Tibial nerve (tissue), 4 donors: ENCODE measurements at places on chromosomes 6 and 20. TPM values are rescaled to one million over a fixed set of nuclear protein-coding genes. Genes with fewer than 3 reads are reported as not detected.

- no peaks in the 10 kb centered on the region for H3K36me3 ChIP-seq
- no peak overlapping the region for H3K4me3 ChIP-seq
- no peaks in the 10 kb centered on the region for H3K4me1 ChIP-seq
These were observed 509.3 kb upstream of the MAN1A1 start for GRCh38 chr6:119858901-119859300.

DNA sequence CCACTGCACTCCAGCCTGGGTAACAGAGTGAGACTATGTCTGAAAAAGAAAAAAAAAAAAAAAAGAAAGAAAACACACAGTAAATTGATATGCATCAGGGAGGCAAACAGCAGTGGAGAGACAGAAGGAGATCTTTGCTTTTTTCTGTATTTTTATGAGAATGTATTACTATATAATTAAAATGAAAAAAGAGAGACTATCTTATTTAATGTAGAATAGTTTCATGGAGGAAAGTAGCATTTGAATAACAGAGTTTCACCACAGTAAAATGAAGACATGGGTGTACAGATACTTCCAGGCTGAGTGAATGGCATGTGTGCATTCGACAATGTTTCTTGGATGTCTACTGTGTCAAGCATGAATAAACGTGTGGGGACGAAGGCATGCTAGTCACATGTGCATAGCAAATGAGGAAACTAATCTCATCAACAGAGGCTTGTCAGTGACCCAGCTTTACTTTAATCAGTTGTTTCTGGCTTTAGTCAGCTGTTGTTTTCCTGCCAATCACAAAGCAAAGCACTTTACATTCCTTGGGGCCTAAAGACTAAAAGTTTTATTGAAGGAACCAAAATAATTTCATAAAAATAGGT is 55.5 kb upstream of the ARMH2 start:
- H3K27me3 ChIP-seq: no peaks in the 10 kb centered on the region
- H3K4me3 ChIP-seq: no peak overlapping the region
- no peak for DNase-seq
- peaks cover 15% of the 10 kb centered on the region for H3K4me1 ChIP-seq
- no peaks in the 10 kb centered on the region for H3K36me3 ChIP-seq

- H3K4me3 ChIP-seq: peak overlapping the region; percentile 92
- no peaks in the 10 kb centered on the region for H3K27me3 ChIP-seq
- no peaks in the 10 kb centered on the region for H3K4me1 ChIP-seq
These were observed 988 bp downstream of the QRSL1 start for GRCh38 chr6:106630366-106630765.

DNA sequence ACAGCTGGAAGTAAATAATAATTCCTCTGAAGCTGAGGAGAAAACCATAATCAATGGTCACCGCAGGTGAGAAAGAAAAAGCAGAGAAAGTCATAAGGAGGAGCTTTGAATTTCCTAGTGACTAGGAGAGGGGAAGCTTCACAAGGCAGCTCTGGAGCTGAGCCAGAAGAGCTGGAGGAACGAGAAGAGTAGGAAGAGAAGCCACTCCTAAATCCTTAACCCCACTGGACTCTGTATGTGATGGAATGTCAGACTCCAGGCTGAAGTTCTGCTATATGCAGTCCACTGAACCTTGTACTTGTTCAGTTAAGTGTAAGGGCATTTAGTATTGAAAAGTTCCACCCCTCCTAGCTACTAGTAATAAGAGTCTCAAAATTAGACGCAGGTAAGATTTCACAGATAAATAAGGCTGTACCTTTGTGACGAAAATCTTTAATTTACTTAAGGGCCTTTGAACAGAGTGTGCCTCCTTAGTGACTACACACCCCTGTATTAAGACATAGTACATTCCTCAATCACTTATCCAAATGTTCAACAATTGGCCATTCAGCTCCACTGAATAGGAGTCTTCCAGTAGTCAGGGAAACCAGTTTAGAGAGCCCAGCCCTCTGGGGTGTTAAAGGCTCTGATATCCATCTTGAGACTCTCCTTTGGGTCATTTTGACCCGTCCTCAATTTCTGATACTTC is 71.4 kb upstream of the UFL1 start:
- H3K36me3 ChIP-seq: no peaks in the 10 kb centered on the region
- H3K4me1 ChIP-seq: no peaks in the 10 kb centered on the region
- H3K4me3 ChIP-seq: no peak overlapping the region
- no peak for DNase-seq

DNA sequence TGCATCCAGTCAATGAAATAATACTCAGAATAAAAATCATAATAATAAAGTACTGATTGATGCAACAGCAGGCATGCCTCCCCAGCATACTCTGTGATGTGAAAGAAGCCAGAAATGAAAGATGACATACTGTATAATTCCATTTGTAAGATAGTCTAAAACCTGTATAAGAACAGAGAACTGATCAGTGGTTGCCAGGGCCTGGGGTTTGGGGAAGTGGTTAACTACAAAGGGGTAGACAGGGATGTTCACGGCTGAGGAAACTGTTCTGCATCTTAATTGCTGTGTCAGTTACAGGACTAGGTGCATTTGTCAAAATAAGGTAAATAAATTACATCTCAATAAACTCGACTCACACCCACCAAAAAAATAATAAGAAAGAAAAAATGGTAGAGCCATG is 81.3 kb upstream of the BMP2 start:
- no peak overlapping the region for H3K4me3 ChIP-seq
- H3K4me1 ChIP-seq: no peaks in the 10 kb centered on the region
- no peak for DNase-seq
- H3K27me3 ChIP-seq: no peaks in the 10 kb centered on the region

DNA sequence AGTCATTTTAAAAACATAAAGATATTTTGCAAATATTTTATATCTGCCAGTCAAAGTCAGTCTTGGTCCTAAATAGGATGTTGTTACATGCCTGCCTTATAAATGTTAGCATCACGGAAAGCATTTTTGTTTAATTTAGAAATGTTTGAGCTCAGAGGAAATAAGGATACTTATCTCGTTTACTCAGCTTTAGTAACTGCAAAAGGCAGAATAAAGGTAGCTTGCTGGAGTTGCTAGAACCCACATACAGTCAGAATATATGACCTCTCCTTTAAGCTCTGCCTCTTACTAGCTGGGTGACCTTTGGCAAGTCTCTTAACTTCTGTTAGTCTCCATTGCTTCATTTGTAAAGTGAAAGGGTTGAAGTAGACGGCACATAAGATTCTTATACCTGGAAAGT is 867.3 kb downstream of the KIF16B start:
- no peak overlapping the region for H3K27ac ChIP-seq
- no peaks in the 10 kb centered on the region for H3K4me1 ChIP-seq
- H3K4me3 ChIP-seq: no peak overlapping the region
- H3K36me3 ChIP-seq: no peaks in the 10 kb centered on the region
- H3K27me3 ChIP-seq: no peaks in the 10 kb centered on the region

GRCh38 chr6:51025082-51025777 is 206.6 kb downstream of the TFAP2B start:
- no peaks in the 10 kb centered on the region for H3K27me3 ChIP-seq
- H3K27ac ChIP-seq: no peak overlapping the region
- no peaks in the 10 kb centered on the region for H3K36me3 ChIP-seq
- no peak overlapping the region for H3K4me3 ChIP-seq

- no peak for DNase-seq
- no peak overlapping the region for H3K4me3 ChIP-seq
- no peaks in the 10 kb centered on the region for H3K36me3 ChIP-seq
- no peak overlapping the region for H3K27ac ChIP-seq
- H3K4me1 ChIP-seq: no peaks in the 10 kb centered on the region
These were observed 104.2 kb upstream of the SCGN start for GRCh38 chr6:25547797-25548196.

DNA sequence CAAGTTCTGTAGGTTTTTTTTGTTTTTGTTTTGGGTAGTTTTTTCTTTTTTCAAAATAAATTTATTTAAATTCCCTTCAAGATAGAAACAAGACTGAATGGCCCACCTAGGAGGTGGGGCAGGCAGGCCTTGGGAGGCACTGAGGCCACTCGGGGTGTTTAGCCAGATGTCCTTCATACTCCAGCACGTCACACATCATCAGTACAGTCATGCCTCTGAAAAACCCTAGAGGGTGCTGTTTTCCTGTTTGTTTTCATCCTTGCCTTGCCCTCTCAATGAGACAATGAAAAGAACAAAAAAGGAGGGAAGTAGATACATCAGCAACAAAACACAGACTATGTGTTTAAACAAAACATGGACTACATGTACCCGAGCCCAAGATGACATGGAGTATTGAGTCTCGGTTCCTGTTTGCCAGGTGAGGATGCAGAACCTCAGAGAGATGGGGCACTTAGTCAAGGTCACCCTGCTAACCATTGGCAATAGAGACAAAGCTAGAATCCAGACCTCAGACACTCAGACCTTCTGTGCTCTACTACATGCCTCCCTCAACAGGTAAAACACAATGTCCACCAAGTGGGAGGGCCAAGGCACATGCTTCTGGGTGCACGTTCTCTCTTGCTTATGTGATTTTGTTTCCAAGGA is 26.8 kb upstream of the CLIC5 start:
- peaks cover 22% of the 10 kb centered on the region for H3K4me1 ChIP-seq
- H3K36me3 ChIP-seq: no peaks in the 10 kb centered on the region
- H3K27ac ChIP-seq: no peak overlapping the region

- H3K4me3 ChIP-seq: no peak overlapping the region
- no peak overlapping the region for H3K27ac ChIP-seq
- H3K36me3 ChIP-seq: no peaks in the 10 kb centered on the region
- no peak for DNase-seq
- H3K27me3 ChIP-seq: no peaks in the 10 kb centered on the region
- no peaks in the 10 kb centered on the region for H3K4me1 ChIP-seq
These were observed 105.0 kb downstream of the VEGFA start for GRCh38 chr6:43874814-43875590.

GRCh38 chr6:166419286-166419685 is 36.5 kb upstream of the MPC1 start:
- H3K27ac ChIP-seq: no peak overlapping the region
- no peaks in the 10 kb centered on the region for H3K36me3 ChIP-seq
- DNase-seq: no peak
- no peaks in the 10 kb centered on the region for H3K27me3 ChIP-seq
- no peak overlapping the region for H3K4me3 ChIP-seq

GRCh38 chr6:145731447-145731846 is 3.9 kb downstream of the EPM2A start:
- no peak overlapping the region for H3K27ac ChIP-seq
- H3K4me1 ChIP-seq: peaks cover under 1% of the 10 kb centered on the region
- peaks cover 13% of the 10 kb centered on the region for H3K36me3 ChIP-seq
- no peaks in the 10 kb centered on the region for H3K27me3 ChIP-seq

- no peak for DNase-seq
- H3K27me3 ChIP-seq: no peaks in the 10 kb centered on the region
- no peaks in the 10 kb centered on the region for H3K36me3 ChIP-seq
- H3K4me1 ChIP-seq: no peaks in the 10 kb centered on the region
These were observed 307.7 kb downstream of the MMUT start for GRCh38 chr6:49155316-49155715.

GRCh38 chr6:170010665-170011203 is 259.3 kb downstream of the ERMARD start:
- H3K27ac ChIP-seq: no peak overlapping the region
- H3K27me3 ChIP-seq: no peaks in the 10 kb centered on the region
- no peaks in the 10 kb centered on the region for H3K36me3 ChIP-seq
- no peak overlapping the region for H3K4me3 ChIP-seq
- H3K4me1 ChIP-seq: no peaks in the 10 kb centered on the region

GRCh38 chr6:100952006-100952405 is 70.9 kb upstream of the ASCC3 start:
- no peak for DNase-seq
- no peaks in the 10 kb centered on the region for H3K27me3 ChIP-seq
- H3K4me1 ChIP-seq: no peaks in the 10 kb centered on the region
- no peak overlapping the region for H3K27ac ChIP-seq
- no peak overlapping the region for H3K4me3 ChIP-seq

GRCh38 chr6:129104131-129104530 is 221.2 kb downstream of the LAMA2 start:
- no peak overlapping the region for H3K4me3 ChIP-seq
- no peaks in the 10 kb centered on the region for H3K27me3 ChIP-seq
- peaks cover 43% of the 10 kb centered on the region for H3K4me1 ChIP-seq
- no peaks in the 10 kb centered on the region for H3K36me3 ChIP-seq

- H3K4me3 ChIP-seq: no peak overlapping the region
- no peak for DNase-seq
- no peak overlapping the region for H3K27ac ChIP-seq
- no peaks in the 10 kb centered on the region for H3K27me3 ChIP-seq
These were observed 91.0 kb downstream of the SCP2D1 start for GRCh38 chr20:18904624-18905023.

GRCh38 chr6:141969201-141969600 is 163.5 kb upstream of the GJE1 start:
- no peaks in the 10 kb centered on the region for H3K36me3 ChIP-seq
- no peak overlapping the region for H3K4me3 ChIP-seq
- no peaks in the 10 kb centered on the region for H3K27me3 ChIP-seq
- no peaks in the 10 kb centered on the region for H3K4me1 ChIP-seq

DNA sequence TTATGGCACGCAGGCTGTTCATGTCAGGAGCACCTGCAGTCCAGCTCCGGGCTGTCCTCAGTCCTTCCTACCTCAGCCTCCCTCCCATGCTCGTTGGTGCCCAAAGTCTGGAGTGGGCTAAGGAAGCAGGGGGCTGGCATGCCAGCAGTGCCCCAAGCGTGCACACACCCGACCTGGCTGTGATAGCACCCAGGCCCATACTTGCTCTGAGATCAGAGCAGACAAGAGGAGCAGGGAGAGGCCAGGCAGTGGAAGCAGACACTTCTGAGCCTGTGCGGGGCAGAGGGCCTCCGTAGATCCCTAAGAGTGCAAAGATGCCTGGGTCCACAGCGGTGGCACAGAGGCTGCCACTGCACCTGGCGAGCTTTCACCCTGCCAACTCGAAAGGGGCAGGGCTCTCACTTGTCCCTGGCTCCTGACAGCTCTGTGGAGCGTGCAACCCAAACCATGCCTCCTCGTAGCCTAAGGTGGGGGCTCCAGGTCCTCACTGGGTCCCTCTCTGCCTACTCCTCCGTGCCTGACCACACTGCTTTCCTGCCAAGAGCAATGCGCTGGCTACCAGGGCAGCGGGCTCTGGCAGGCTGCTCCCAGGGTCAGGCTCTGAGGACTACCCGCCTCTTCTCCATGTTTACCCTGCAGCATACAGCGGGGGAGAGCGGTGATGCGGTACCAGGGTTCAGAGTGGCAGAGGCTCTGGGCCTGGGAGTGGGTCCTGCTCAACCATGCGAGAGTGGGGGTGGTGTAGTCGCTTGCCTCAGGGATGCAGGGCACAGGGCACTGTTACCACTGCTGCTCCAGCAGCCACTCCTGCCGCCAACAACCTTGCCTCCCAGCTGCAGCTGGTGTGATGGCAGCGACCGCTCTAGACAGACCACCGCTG is 59.5 kb downstream of the MANEA start:
- no peak for DNase-seq
- H3K27ac ChIP-seq: no peak overlapping the region
- H3K27me3 ChIP-seq: no peaks in the 10 kb centered on the region

COX4I2 gene
- not detected for total RNA-seq

ULBP2 gene
- 0.22 TPM for total RNA-seq

CLIC5 gene
- 33.1 TPM for total RNA-seq

EFCAB8 gene
- total RNA-seq: 0.87 TPM

GRM1 gene
- total RNA-seq: 0.63 TPM

TNFAIP3 gene
- 48.4 TPM for total RNA-seq

CAP2 gene
- total RNA-seq: 11.8 TPM

FABP7 gene
- not detected for total RNA-seq

SLC2A10 gene
- total RNA-seq: 31.5 TPM
